EH (cell line): ENCODE measurements at places on chromosomes 16 and 17.

DNA sequence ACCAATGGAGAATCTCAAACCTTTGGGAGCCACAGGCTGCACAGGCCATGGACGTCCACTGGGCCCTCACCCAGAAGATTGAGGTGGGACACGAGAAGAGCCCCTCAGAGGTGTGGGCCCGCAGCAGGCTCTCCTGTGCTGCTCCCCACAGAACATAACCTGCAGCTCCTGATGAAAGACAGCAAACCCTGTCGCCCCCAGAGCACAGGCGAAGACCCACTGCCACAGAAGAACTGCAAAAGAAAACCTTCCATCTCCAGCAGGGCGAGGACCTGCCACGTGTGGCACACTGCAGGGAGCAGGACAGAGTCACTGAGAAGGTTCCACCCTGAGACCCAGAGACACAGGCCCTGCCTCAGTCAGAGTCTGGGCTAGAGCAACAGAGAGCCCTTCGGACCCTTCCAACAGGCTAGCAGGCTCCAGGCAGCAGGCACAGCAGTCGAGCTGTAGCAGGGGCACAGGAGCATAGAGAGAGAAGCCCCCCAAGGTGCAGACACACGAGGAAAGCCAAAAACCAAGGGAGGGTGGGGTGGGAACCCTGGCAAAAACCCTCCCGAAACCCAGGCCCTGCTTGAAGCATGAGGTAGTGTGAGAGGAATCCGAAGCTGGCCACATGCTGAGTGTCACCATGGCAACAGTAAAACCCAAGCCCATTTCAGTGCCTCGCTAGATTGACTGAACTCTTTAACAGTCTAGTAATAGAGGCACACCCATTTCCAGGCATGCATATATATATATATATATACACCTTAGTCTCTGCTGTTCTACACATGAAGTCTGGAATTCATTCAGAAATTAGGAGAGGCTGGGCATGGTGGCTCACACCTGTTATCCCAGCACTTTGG lies 60.0 kb upstream of the CHMP6 start:
- peak; percentile 92 for DNase-seq

DNA sequence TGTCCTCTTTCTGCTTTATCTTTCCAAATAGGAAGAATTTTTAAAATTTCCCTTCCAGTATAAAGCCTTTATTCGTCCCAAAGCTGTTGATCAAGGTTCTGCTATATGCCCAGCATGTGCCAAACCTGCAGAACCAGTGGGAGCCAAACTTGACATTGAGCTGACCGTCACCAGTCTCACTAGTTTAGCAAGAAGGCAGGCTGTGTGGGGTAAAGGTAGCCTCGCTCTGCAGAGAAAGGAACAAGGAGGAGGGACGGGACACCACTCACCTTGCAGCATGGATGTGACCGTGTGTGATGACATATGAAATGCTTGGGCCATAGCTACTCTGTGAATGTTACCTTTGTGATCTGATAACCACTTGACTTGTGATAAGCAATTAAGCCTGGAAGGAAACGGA lies 392.2 kb downstream of the CPPED1 start:
- no peak for DNase-seq

DNA sequence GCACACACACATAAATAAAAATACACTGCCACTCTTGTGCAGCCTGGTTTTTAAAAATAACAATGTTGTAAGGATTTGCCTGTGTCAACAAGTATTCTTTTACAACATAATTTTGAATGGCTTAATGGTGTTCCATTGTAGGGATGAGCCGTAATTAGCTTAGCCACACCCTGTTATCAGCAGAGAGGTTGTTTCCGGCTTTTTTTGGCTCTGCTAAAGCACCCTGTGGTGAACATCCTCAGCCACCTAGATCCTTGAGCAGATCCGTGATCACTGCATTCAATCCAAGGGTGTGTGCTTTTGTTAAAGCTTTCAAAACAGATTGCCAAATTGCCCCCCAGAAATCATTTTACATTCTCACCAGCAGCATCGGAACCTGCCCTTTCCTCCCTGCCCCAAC lies 7.0 kb downstream of the KATNB1 start:
- no peak for DNase-seq

- DNase-seq = no peak
These were observed 34.0 kb downstream of the NTN1 start for GRCh38 chr17:9055281-9055680.

GRCh38 chr17:45339646-45340605 lies 23.1 kb upstream of the MAP3K14 start:
- DNase-seq = no peak

- DNase-seq = no peak
These were observed 9.6 kb upstream of the CD300C start for GRCh38 chr17:74555427-74555940.

DNA sequence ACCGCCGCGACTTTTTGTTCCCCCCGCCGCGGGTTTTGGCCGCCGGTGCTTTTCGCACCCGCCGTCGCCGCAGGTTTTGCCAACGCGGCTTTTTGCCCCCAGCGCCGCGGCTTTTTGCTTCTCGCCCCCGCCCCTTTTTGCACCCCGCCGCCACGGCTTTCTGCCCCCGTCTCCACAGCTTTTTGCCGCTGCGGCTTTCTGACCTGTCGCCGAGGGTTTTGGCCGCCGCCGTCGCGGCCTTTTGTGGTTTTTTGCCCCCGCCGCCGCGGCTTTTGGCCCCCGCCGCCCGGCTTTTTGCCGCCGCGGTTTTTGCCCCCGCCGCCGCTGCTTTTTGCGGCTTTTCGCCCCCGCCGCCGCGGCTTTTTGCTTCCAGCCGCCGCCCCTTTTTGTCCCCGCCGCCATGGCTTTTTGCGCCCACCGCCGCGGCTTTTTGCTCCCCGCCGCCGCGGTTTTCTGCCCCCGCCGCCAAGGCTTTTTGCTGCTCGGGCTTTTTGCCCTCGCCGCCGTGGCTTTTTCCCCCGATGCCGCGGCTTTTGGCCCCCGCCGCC lies 151.1 kb downstream of the KCNJ18 start:
- DNase-seq = no peak

DNA sequence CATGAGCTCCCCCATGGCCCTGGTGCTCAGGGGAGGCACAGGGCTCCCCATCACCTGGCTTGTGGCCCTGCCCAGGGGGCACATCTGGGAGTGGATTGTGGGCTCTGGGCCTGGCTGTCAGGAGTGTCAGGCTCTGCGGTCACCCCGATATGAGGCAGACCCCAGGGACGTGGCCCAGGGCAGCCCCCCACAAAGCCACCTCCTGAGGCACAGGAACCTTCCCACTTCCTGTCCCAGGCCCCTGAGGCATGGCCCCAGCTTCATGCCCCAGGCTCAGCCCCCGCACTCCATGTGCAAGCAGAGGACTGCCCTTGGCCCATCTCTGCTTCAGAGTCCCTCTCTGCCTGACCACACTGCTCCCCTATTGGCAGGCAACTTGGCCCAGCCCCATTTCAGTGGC lies 160.3 kb downstream of the PCTP start:
- no peak for DNase-seq

GRCh38 chr16:554640-555365 lies 5.4 kb upstream of the PRR35 start:
- peak; percentile 81 for DNase-seq

- peak; percentile 41 for DNase-seq
These were observed 82.2 kb upstream of the CDC42EP4 start for GRCh38 chr17:73393962-73394361.

GRCh38 chr16:27795992-27796614 lies 246.2 kb downstream of the KATNIP start:
- peak; percentile 58 for DNase-seq

- no peak for DNase-seq
These were observed 34.2 kb downstream of the CD300LF start for GRCh38 chr17:74678541-74678940.

DNA sequence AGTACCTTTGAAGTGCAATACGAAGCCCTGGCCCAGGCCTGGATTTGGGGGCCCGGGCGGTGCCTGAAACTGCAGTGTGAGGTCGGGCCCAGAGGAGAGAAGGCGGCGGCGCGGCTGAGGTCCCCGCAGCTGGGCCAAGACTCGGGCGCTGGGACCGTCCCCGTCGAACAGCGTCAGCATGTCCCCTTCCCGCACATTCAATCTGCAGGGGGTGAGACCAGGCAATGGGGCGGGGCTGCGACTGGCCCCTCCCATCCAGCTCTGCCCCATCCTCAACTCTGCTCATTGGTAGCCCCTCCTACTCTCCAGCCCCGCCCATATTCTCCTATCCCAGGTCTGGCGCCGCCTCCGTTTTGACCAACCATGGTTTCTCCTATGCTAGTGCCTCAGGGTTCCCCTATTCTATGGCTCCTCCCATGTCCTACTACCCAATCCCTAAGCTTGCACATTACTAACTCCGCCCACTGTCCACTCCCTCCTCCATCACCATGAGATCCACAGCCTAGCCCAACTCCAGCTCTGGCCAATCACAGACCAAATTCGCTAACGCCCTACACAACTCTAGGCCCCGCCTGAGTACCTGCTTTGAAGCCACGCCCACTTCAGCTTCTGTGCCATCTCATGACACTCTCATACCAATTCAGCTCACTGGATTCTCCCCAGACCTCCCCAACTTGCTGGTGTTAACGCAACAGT lies 14.4 kb upstream of the CDIPT start:
- peak; percentile 76 for DNase-seq

DNA sequence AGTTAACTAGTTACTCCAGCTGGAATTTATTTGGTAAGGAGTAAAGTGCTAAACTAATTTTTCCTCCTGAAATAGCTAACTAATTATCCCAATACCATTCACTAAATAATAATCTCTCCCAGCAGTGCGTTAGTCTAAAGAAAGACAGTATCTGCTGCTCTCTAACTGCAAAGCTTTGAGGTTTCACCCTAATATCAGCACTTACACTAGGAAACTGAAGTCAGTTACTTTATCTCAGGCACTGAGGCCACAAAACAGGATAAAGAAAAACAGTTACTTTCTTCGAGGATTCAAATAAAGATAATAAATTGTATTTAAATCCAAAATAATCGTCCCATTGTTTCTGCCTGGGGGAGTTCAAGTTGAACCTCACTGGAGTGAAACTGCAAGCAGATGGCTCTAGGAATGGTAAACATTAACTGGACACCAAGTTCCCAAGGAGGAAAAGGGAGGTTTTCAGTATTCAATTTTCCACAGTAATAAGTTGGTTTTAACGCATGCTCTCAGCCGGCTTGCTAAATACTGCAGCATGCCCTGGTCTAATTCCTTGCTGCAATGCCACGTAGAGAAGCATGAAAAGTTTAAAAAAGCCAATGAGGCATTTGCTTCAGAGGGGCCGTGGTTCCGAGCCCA lies 20.0 kb upstream of the FOXJ1 start:
- no peak for DNase-seq
